Cerebellar nuclear complex (tissue), 1 donor: ENCODE measurements at places on chromosomes 11 and 22.

GRCh38 chr22:43627485-43628213 lies 184.5 kb downstream of the EFCAB6 start:
- no peak for DNase-seq

DNA sequence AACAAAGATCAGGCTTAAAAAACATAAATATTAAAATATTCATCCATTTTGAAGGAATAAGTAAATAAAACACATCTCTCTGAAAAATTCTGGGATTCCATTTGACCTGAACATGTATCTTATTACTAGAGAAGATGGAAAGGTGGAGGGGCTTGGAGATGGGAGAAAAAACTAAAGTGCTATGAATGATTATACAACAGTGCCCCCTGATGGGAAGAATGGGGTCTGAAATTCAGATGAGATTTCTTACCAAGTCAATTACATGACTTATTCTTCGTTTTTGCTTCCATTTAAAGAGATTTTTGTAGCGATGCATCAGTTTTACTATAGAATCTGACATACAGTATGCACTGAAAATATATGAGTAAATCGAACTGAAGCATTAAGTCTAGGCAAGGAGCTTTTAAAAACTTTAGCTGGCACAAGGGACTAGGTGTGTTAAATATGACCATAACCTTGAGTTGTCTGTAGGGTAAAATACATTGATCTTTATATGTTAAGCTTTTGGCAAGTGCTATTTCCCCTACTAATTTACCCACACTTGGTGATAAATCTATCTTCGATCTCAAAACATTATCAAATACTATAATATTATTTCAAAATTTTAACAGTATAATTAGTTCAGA lies 718.8 kb downstream of the CNTN5 start:
- no peak for DNase-seq

DNA sequence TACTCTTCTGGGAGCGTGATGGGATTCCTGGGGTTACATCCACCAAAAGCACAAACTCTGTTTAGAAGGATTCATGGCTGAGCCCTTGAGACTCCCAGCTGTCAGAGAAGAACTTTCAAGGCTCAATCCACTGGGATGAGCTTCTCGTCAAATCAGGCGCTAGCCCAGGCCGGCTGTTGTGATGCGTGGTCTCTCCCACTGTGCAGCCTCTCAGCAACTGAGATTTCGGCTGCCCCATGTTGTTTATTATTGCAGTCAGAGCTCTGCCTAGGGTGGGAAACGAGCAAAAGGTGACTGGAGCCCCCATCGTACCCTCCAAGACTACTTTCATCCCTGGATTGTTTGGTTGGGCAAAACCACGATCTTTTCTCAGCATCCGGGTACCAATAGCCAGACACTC lies 251.6 kb downstream of the ETS1 start:
- DNase-seq, result no peak

- no peak for DNase-seq
These were observed 673 bp upstream of the PANX2 start for GRCh38 chr22:50169774-50170341.

DNA sequence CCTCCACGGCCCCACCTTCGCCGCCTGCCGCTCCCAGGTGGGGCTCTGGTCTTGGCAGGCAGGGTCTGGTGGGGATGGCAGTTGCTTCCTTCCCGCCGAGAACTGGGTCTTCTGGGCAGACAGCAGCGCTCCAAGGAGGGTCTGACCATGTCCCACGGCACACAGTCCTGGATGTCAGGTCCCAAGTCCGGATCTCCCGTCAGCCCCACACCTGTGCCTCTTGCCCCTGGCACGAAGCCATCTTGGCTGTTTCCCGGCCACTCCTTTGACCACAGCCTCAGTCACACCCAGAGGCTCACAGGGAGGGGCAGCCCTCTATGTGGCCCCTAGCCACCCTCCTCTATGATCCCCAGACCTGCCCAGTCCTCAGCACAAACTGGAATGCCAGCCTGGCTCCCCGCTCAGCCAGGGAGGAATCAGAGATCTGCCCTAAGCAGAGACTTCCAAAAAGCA lies 14.3 kb downstream of the MUC5B start:
- no peak for DNase-seq

- DNase-seq, result no peak
These were observed 24.1 kb downstream of the RGL4 start for GRCh38 chr22:23714596-23715578.

DNA sequence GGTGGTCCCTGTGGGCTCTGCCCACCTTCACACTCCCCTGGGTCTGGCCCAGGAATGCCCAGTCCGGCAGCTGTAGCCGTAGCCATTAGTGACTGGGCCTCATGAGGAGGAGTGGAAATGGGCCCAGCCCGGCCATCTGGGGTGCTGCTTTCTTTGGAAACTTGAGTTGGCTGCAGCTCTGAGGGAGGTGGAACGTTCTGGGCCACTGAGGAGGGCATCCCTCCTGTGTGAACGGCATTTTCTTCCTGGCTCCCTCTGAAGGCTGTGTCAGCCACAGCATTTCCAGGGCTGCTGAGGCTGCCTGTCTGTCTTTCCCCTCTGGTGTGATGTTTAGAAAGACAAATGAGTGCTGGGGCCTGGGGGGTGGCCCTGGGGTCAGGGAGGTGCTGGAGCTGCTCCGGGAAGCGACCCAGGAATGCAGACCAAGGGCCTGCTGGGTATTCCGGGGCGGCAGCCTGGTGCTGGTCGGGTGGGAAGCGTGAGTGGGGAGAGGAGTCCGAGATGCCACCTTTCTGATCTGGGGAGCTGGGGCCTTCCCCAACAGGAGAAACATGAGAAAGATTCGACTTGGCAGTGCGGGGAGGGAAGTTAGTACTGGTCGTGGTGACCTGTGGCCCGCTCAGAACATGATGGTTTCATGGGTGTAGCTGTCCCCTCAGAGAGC lies 27.1 kb downstream of the PTDSS2 start:
- peak; percentile 25 for DNase-seq

- no peak for DNase-seq
These were observed 63.9 kb downstream of the MYO7A start for GRCh38 chr11:77191823-77192495.

DNA sequence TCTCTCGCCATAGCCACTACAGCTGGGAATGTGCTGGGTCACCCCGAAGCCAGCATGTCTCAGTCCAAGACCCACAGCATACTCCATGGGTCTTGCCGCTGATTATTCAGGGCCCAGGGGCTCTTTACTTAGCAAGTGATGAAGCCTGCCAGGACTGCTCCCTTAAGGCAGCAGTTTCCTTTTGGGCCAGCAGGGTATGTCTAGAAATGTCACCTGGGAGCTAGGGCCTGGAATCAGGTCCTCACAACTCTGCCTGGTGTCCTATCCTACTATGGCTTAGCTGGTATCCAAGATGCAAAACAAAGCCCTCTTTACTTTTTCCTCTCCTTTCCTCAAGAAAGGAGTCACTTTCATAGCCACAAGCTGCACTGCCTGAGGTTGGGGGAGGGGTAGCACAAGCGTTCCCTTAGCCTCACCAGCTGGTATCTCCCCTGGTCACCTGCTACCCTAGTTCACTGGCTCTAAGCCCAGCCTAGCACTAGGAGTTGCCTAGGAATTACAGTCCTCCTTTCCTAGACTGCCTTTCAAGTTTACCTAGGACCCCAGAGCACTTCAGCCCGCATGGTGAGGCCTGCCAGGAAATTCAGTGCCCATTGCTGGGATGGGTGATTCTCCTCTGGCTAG lies 22.6 kb upstream of the NCR3LG1 start:
- no peak for DNase-seq

DNA sequence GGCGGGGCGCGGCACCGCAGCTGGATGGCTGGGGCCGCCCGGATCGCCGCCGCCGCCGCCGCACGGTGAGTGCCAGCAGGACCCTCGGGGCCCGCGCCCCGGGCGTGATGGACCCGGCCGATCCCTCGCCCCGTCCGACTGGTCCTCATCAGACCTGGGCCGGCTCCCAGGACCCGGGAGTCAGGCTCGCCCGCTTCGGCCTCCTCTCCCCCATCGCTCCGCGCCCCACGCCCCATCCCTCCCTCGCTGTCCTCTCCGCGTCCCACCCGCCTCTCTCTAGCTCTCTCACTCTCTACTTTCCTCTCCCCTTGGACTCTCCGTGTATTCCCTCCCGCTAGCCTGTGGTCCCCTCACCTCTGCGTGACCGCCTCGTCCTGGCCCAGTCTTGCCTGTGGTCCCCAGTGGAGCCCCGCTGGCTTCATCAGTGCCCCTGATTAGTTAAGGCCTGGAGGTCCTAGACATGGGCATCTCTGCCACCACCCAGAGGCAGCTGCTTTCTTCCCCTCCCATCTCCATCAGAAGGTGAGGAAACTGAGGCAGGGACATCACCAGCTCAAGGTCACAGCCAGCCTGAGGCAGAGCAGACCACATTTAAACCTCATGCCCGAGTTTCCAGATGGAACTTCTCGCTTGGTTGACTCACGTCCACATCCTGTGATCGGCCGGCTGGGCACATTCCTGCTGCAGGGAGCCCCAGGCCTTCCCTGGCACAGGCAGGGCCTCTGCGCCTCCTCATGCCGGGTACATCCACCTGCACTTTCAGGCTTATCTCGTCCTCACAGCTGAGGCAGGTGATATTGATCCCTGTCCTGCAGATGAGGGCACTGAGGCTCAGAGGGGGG lies 429 bp downstream of the SLC39A13 start:
- DNase-seq, result no peak

DNA sequence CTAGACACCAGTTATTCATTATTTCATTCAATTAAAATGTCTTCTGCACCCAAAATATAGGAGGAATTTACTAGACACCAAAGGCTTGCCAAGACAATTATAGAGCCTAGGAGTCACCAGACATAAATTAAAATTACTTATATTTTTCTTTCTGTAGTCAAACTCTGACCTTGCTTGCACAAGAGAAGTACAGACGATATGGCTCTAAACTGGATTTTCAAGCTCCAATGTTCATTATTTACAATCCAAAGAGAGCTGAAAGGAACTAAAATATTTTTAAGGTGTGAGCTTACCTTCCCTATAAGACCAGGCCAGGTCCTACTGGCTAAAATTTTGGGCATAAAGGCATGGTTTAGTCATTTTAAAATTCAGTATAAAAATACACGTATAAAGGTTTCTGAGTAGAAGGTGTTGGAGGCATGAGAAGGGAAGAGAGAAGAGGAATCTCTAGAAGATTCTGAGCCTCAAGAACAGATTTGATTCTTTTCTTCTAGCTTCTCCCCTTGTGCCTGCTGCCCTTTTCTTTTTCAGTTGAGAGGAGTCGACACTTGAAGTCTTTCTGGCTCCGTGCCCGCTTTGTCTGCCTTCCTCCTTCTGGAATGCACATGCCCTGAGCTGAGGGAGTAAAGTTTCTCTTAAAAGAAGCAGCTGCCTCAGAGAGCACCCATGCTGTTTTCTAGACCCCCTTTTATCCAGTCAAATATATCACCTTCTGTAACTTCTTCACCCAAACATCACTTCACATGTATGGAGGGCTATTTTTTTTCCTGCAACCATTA lies 13.5 kb downstream of the C11orf97 start:
- no peak for DNase-seq

- DNase-seq, result no peak
These were observed 66.6 kb upstream of the RDX start for GRCh38 chr11:110362971-110363509.

GRCh38 chr11:44780940-44781631 lies 54.3 kb downstream of the TSPAN18 start:
- no peak for DNase-seq
